ENCODE measurements at places on chromosomes 6 and 20. TPM values are rescaled to one million over a fixed set of nuclear protein-coding genes. Genes with fewer than 3 reads are reported as not detected.

DNA sequence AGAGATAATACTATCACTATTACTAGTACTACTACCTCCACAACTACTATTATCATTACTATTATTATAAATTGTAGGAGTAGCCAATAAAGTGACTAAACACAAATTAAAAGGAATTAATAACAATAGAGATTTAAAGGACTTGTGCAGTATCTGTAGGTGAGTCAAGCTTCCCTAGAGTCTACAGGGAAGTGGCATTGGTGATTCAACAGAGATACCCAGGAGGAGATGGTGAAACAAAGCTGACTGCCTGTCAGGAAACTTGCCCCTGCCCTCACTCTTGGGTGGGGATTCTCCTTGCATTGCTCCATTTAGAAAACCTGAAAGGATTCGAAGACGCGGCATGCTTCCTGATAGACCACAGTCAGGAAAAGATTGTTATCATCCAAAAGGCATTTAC lies 23.3 kb upstream of the BCLAF1 start:
- DNase-seq = no peak
- H3K27ac ChIP-seq = no peak overlapping the region
- H3K27me3 ChIP-seq = no peaks in the 10 kb centered on the region
- no peak overlapping the region for H3K4me3 ChIP-seq
- H3K4me1 ChIP-seq = no peaks in the 10 kb centered on the region
- H3K36me3 ChIP-seq = no peaks in the 10 kb centered on the region

GRCh38 chr6:68654134-68654533 lies 19.1 kb downstream of the ADGRB3 start:
- H3K27me3 ChIP-seq = no peaks in the 10 kb centered on the region
- no peak overlapping the region for H3K27ac ChIP-seq
- H3K36me3 ChIP-seq = no peaks in the 10 kb centered on the region
- H3K4me1 ChIP-seq = no peaks in the 10 kb centered on the region
- DNase-seq = no peak
- H3K4me3 ChIP-seq = no peak overlapping the region

GRM4 gene
- total RNA-seq = not detected

TTPAL gene
- total RNA-seq = 16.0 TPM

OR2J3 gene
- not detected for total RNA-seq

KIFC1 gene
- 27.5 TPM for total RNA-seq

Data from vagina (tissue), 2 donors.